ENCODE measurements at places on chromosomes 6 and 20. TPM values are rescaled to one million over a fixed set of nuclear protein-coding genes. Genes with fewer than 3 reads are reported as not detected.

DNA sequence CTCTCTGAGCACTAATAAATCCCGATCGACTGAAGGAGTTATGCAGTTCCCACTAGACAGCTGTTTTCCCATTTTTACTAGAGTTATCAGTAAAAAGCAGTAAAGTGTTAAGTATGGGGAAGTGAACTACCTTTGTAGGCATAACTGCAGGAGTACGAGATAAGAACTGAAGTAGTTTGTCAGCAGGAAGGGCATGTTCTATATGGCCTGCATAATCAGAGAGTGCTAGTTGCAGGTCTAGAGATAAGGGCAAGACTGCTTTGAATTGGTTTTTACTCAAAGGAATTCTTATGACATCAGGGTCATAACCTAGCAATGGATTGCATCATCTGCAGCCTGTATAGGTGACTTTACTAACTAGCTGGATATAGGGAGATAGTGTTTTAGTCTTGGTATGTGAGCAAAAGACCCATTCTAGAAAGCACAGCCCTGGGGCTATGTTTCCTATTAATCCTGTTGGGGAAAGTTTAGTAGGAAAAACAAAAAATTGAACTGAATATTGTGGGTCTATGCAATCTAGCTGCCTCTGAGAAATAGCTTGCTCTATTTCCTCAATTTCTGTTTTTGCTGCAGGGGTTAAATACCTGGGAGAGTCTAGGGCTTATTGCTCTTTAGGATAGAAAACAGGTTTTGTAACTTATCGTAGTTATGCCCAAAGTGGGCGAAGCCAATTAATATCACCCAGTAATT lies 22.6 kb upstream of the CRISP1 start:
- DNase-seq, result no peak

DNA sequence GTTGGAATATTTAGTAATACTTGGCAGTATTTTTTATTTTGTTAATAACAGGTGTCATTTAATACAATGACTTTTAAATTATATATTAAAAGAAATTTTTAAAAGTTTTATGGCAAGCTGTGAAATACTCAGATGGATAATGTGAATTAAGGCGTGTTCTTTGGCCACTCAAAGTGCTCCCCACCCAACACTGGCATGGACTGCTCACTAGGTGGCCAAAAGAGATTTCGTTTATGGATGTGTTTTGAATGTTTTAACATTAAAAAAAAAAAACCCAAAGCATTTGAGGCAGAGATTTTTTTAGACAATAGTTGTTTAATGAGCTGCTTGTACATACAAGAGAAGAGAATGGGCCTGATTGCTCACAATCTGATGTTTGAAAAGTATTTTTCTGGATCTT lies 86.5 kb downstream of the QKI start:
- no peak for DNase-seq

DNA sequence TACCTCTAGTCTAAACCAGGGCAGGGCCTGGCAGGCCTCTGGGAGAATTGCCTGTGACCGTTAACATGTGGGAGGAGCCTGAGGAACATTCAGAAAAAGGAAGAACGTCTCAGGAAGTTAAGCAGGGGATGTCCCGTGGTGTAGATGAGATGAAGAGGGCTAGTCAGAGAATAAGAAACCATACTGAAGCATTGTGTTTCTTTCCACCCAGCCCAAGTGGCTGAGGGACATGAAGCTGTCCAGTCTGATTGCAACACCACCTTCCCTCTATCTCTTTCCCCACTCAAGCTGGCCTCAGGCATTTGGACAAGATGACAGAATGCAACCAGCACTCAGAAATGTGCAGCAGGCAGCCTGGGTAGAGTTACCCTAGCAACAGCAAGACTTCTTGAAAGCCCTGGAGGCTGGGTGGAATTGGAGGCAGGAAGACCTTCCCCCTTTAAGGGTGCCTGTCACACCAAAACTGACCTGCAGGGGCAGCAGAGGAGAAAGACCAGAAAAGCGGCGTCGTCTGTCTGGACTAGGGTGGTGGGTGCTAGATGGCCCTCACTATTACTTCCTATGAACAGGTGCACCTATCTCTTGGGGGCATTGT lies 186.1 kb downstream of the UNC5CL start:
- DNase-seq, result no peak

- no peak for DNase-seq
Observed at GRCh38 chr6:165841153-165841558, 178.1 kb upstream of the PDE10A start.

DNA sequence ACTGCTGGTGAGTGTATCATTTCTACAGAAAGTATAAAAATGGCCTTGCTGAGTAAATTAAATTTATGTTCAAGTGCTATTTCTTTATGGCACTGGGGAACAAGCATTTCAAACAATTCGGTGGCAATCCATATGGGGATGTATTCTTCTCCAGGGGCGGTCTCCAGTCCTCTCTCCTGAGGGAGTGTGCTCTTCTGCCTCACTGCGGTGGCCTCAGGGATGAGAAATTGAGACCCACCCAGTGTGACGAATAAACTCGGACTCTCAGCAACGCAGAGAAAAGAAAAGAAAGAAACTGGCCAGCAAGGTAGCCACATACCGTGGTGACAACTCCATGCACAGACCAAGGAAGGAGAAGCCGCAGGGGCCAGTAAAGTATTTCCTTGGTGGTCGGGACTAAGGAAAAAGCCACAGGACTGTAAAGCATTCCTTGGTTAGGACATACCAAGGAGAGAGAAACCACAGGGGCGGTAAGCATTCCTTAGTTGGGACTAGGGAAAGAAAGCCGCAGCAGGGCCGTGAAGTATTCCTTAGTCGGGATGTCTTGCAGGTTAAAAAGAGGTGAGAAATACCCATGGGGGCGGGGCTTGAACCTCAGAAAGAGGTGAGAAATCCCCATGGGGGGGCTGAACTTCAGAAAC lies 13.6 kb upstream of the GOPC start:
- no peak for DNase-seq

DNA sequence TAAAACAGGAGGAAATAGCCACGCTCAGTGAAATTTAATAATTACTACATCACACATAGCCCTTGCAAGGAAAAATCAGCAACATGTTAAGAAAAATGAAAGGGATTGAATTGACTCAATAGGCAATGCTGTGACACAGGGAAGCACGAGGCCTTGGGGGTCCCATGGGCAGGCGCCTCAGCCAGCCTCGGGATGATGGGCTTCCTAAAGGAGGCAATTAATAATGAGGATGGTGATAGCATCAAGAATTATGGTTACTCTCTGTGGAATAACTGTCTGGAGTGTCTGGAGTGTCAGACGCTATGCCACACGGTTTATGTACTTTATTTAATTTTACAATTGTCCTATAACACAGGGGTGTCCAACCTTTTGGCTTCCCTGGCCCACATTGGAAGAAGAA lies 130.2 kb downstream of the TBC1D7 start:
- DNase-seq, result no peak

NFKBIE gene
- total RNA-seq, result 10.4 TPM

MYT1 gene
- total RNA-seq, result not detected

All from mammary epithelial cell (primary cell).